ENCODE measurements at places on chromosomes 3 and 15. TPM values are rescaled to one million over a fixed set of nuclear protein-coding genes. Genes with fewer than 3 reads are reported as not detected.

DNA sequence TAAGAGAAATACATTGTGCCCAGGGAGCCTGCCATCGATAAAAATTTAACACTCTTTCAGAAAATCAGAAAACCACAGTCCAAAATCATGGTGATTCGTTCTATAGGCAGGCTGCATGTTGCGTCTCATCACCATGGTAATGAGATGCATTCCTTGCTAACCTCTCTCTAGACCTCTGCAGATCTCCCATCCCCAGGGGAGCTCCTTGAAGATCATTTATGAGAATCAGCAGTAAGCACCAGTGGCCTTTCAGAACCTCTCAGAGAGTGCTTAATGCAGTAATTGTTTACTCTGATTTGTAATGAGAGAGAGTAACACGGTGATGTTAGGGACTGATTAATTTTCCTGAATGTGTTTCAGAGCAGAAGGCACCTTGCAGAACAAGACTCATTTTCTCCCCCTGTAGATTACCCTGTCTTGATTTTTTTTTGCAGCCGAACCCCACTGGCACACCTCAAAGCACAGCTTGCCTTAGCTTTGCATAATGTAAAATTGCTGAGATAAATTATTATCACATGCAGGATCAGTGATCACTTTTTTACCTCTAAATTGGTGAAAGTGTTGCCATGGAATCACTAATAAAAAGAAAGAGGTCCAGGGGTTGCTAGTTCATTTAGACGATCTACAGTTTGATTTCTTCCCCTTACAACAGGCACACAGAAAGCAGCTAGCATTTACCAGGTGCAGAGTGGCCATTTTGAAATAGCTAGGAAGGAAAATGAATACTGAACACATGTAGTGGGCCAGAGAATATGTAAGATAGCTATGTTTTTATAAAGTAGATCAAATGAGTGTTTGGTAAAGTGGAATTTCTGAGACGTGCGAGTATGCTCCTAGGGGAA is 98.9 kb upstream of the CHL1 start:
- DNase-seq = no peak

GRCh38 chr3:67704322-67704721 is 49.9 kb upstream of the SUCLG2 start:
- DNase-seq = no peak

- no peak for DNase-seq
Observed at GRCh38 chr15:50181201-50181968, 611 bp upstream of the SLC27A2 start.

- no peak for DNase-seq
Observed at GRCh38 chr3:107077391-107077790, 299.8 kb upstream of the CCDC54 start.

- DNase-seq = no peak
Observed at GRCh38 chr3:45034612-45035252, 8.6 kb downstream of the CLEC3B start.

DNA sequence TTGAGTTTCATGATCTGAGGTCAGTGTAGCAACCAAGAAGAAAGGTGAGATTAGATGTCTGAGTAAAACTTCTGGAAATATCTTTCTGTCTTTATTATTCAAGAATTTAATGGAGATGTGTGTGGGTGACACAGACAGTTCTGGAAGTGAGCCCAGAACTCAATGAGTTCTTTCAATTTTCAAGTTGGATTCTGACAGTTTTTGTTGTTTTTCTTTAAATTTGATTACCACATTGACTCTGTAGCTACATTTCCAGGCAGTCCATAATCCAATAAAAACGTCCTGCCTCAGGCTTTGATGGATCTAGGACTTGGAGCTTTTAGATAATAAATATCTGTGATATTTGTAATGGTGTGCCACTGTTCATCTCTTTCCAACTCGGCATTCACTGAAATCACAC is 3.9 kb upstream of the PARP14 start:
- DNase-seq = no peak

DNA sequence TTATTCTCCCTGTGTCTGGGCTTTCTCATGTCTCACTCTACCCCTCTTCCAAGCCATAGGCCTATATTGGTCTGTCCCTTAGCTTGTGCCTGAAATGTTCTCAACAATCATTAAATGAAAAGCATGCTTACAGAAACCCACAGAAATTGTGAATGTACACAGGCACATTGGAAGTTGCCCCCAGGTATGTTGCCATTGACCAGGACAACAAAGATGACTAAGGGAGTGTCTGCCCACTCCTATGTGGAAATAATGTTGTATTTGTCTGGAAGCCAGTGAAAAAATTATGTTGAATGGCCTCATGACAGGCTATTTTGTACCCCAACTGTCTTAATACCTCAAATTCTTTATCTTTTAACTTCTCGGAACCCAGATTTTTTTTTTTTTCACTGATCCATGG is 102.0 kb downstream of the TPRG1 start:
- DNase-seq = no peak

- DNase-seq = no peak
Observed at GRCh38 chr3:160444411-160444810, 5.2 kb downstream of the TRIM59 start.

DNA sequence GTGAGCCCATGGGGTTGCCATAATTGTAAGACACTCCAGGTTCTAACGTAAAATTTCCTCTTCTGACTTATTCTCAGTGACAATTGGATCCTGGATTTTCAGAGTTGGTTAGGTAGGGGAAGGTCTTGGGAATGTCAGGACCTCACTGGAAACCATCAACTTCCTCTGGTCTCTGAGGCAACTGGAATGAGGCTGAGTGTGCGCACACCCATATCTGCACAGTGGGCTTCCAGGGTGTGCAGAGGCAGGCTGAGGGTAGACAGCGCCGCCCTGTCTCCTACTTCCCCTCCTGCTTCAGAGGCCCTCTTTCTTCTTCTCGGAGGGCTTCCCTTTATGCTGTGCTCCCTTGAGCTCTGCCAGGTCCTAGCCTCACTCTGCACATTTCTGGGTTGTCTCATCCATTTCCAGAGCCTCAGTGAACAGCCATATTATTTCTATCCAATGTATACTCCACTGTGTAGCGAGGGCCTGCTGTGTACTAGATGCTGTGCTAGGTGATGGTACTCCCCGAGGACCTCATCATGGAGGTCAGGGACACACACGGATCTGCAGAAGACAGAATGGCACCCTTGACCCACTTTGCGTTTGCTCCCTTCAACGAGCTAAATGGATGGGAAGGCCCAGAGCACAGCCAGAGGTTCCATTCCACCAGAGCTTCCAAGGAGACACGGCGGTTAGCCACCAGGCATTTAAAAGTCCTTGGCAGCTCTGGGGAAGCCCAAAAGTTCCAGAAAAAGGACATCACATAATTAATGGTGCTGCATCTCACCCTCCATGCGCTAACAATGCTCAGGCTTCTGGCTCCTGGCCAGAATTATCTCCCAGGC is 18.3 kb downstream of the ACAA1 start:
- DNase-seq = no peak

- DNase-seq = no peak
Observed at GRCh38 chr15:90789462-90789861, 72.3 kb downstream of the BLM start.

DNA sequence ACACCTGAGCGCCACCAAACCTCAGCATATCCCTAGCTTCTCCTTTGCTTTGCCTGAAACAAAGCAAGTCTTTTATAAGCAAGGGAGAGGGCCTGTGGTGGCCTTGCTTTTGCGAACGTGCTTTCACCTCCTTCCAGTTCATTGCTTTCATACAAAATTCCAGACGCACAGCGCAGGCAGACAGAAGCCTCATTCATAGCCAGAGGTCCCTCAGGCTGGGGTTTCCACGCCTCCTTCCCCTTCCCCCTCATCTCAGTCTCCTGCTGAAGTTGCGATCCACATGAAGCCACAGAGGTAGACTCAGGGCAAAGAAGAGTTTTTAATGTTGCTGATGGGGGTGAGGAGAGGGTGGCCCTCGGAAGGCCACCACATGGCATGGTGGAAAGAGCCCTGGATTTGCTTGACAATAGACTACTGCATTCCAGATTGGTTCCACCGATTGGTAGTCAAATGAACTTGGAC is 59.4 kb upstream of the FLNB start:
- DNase-seq = no peak

DNA sequence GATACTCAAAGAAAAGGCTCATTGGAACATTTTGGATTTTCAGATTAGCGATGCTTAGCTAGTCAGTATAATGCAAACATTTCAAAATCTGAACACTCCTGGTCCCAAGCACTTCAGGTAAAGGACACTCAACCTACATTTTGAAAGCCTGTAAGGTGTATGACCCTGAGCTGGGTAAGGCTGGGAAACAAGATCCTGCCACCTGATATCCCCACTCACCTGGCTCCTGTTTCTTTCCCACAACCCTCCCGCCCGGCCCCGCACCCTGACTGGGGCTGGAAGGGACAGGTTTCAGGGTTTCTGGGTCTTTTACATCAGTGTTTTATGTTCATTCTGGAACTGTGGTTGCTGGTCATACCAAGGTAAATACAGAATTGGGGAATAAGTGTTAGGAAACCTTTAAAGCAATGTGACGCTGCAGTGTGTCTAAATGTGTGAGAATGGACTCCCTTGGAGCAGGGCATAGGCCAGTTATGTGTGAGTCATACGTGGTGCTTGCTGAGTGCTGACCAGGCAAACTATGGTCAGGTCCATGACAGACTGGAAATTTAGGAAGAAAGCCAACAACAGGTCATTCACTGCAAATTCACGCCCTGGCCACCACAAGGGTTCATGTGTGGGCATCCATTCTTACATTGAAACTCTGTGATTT is 22.9 kb downstream of the CTXND1 start:
- DNase-seq = peak; percentile 5

GRCh38 chr3:113212150-113212843 is 940 bp downstream of the BOC start:
- no peak for DNase-seq

DNA sequence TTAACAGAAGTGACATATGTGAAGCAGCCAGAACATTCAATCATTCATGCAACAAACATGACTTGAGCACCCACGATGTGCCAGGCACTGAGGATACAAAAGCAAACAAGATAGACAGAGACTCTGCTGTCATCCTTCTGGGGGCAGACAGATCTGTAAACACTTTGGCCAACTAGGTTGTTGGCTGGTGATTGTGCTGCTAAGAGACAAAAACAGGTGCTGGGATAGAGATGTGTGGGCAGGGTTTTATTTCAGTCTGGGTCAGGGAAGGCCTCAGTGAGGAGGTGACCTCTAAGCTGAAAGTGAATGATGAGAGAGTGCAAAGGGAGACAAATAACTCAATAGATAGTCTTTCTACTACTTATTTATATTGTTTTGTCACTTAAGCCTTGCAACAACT is 147.0 kb upstream of the VEPH1 start:
- DNase-seq = no peak

- DNase-seq = no peak
Observed at GRCh38 chr3:7567160-7567559, 706.2 kb downstream of the GRM7 start.

- DNase-seq = no peak
Observed at GRCh38 chr3:31305340-31305739, 227.4 kb upstream of the STT3B start.

DNA sequence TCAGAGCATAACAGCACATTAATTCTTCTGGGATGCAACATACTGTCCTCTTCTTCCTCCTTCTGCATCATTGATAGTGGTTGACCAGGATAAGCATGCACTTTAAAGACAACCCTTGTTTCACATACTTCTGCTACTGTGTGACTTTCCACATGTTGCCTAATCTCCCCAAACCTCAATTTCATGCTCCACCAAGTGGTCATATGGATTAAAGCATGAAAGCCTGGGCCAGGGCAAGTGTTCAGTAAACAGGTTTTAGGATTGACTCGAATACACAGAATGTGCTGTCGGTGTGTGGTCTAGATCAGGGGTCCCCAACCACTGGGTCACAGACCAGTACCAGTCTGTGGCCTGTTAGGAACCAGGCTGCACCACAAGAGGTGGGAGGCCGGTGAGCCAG is 22.5 kb upstream of the BFSP2 start:
- peak; percentile 49 for DNase-seq

DNA sequence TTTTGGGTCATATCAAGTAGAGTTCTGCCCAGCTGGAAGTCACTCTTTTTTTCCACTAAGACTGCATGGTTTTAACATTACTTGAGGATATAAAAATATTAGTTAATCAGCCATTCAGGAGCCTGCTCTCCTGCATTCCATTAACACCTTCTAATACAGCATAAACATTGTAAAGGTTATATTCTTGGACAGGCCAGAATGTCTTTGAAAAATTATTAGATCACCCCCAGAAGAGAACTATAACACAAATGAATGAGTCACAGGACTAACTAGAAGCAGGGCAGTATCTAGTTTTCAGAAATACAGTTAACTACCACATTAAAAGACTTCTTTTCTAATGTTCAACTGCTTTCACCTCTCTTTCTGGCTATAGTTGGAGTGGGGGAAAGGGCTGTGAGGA is 80.9 kb downstream of the THBS1 start:
- no peak for DNase-seq

DNA sequence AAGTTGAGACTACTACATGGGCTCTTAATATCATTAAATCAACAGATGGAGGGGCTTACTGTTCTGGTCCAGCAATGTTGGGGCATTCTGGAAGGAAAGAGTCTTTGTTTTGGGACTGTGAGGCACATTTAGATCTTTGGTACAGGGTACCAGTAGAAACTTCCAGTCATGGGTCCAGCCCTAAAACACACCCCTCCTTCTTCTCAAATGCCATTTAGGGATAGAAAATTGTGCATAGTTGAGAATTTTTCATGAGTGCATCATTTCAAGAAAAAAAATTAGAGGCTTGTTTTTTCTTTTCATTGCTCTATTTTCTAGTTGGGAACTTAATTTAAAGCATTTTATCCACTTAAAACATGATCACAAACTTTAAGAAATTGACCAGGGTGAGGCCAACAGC is 4.1 kb upstream of the RTP1 start:
- no peak for DNase-seq

DNA sequence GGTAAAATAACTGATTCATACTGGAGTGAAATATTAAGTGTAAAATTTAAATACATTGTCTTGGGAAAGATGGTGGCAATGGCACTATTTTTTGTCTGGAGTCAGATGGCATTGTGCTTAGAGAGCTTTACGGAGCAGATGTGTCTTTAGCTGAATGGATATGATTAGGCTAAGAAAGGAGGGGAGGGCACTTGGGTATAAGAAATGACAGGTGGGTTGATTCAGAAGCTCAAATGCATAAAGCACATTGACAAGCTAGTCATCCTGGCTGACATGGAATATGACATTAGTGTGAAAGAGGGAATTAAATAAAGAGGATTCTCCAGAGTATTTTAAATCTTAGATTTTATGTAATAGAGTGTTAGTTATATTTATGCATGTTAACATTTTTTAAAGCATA is 570.1 kb upstream of the CBLB start:
- DNase-seq = no peak

The APBA2 gene
- 5.7 TPM for total RNA-seq

The ALS2CL gene
- total RNA-seq = 2.2 TPM

The SEMA6D gene
- total RNA-seq = 1.8 TPM

The KCNMB2 gene
- total RNA-seq = not detected

The SCAMP5 gene
- total RNA-seq = 12.1 TPM

The FSIP1 gene
- total RNA-seq = 1.5 TPM

The MORC1 gene
- total RNA-seq = not detected

The VILL gene
- 4.4 TPM for total RNA-seq

The TMEM40 gene
- 0.41 TPM for total RNA-seq

The DUOX1 gene
- total RNA-seq = 0.12 TPM

All from HFFc6 (cell line).